ENCODE measurements at places on chromosomes 12 and 14.

GRCh38 chr14:78644824-78645559 lies 474.8 kb downstream of the NRXN3 start:
- no peak for DNase-seq

GRCh38 chr14:58656671-58657411 lies 19.1 kb downstream of the DACT1 start:
- no peak for DNase-seq

GRCh38 chr14:74867673-74868072 lies 8.3 kb downstream of the PROX2 start:
- DNase-seq, result no peak

DNA sequence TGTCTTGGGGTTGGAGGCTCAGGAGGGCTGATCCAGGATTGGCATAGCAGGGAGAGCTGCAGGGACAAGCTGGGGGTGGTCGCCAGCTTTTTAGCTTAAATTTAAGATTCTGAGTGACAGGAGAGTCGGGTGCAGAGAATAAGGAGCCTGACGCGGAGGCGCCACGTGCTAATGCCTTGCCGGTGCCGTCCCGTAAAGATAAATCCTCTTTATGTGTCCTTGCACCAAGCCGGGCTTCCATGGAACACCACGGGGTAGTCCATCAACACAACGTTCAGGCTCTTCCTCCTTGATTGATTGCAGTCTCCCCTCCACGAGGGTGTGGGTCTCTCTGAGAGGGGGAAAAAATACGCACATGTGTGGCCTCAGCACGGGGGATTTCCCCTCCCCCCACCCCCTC lies 3.9 kb downstream of the DLK1 start:
- no peak for DNase-seq

GRCh38 chr14:60184905-60185555 lies 19.8 kb upstream of the DHRS7 start:
- DNase-seq, result no peak

- no peak for DNase-seq
Observed at GRCh38 chr12:105993766-105994555, 144.8 kb downstream of the NUAK1 start.

- no peak for DNase-seq
Observed at GRCh38 chr12:93776581-93777018, 99.4 kb downstream of the CRADD start.

DNA sequence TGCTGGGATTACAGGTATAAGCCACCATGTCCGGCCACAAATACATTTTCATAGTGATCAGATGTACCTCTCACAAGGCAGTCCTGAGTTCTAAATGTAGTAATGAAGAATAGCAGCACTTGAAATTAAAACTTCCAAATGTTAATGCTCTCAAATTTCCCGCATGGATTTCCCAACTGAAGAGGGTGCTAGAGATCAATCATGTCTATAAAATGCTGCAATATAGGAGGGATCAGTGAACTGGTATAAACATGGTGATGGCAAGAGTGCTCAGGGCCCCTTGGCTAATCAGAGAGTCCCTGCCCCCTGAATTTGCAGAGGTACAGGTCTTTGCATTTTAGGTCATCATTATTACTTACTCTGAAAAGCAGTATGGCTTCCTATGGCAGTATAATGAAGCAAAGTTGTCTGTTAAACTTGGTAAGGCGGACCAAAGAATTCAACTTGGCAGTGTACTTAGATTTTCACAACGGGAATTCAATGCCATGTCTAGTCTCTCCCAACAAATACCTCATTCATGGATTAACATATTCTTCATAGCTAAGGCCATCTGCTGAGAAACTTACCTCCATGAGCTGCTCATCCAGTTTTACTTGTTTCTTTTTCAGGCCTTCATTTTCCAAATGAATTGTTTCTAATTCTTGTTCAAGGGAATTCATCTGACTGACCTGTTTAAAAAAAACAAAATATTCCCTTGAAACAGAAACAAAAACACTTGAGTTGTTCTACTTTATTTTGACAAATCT lies 67.0 kb upstream of the SAV1 start:
- DNase-seq, result no peak

DNA sequence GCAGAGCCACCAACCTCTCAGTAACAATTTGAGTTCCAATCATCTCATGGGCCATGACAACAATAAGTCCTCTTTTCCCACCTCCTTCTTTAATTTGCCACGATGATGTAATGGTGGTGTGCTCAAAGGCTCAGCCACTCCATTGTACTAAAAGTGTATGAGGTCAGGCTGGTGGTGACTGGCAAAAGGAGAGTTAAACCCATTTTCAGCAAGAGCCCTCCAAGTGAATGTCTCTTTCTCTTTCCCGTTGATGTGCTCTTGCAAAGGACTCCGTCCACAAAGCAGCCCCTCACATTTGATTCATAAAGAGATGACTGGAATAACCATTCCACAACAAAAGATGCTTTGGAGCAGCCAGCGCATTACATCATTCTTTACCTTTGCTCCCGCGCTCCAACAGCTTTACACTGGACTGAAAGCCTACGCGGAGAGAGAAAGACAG lies 41.6 kb downstream of the DUSP16 start:
- no peak for DNase-seq

DNA sequence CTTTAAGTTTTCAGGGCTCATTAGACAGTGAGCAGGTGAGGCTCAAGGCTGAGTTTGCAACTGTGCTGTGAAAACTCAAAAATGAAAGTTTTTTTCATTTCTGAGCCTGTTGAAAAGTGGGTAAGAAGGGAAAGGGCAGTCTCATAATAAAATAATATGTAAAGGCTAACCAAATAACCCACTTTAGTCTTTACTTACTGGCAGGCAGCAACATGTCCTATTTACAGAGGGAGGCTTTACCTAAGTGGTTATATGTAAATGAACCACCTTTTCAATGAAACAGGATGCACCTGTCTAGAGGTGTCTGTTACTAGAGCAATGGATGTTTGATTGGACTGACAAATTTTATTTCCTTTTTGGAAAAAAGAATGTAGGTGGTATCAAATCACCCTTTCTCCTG lies 158.0 kb downstream of the ETV6 start:
- peak; percentile 18 for DNase-seq

- DNase-seq, result no peak
Observed at GRCh38 chr14:101232340-101233020, 328.8 kb upstream of the DIO3 start.

GRCh38 chr14:95263527-95264231 lies 56.0 kb downstream of the CLMN start:
- DNase-seq, result no peak

DNA sequence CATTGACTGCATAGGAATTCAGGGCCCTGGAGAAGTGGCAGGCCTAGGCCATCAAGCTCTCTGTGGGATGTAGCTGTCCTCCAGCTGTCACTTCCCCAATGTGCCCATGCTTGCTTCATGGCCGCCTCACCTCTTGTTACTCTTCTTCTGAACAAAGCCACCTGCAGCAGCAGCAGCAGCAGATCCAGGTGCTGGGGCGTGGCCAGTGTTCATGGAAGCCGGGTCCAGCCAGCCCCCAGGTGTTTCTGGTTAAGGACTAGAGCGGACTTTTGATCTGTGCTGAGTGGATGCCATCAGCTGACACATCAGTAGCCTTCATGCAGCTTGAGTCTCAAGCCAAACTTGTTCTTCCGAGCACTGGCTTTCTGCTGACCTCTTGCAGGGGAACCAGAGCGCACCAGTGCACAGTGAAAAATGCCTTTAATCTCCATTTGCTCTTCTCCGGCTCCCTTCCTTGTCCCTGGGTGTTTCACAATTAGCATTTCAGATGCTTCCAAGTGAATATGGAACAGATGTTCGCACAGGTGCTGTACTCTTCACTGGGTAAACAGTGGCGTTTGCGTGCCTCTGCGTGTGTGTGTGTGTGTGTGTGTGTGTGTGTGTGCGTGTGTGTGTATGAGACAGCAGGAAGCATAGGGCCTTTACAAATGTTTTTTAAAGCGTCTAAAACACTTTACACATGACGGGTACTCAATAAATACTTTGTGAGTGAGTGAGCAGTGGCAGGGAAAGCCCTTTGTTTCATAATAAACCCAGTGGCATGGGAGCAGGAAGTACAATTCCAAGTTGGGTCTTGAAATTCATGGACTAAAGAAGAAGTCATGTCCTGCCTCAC lies 20.1 kb downstream of the TPCN1 start:
- DNase-seq, result peak; percentile 30

- no peak for DNase-seq
Observed at GRCh38 chr14:63496837-63497400, 46.3 kb downstream of the PPP2R5E start.

GRCh38 chr12:31118347-31119191 lies 44.9 kb downstream of the DDX11 start:
- peak; percentile 71 for DNase-seq

- no peak for DNase-seq
Observed at GRCh38 chr14:61559641-61560201, 135.6 kb upstream of the HIF1A start.

GRCh38 chr12:109777544-109777943 lies 55.7 kb downstream of the TRPV4 start:
- DNase-seq, result no peak

GRCh38 chr12:49334681-49335080 lies 2.3 kb downstream of the C1QL4 start:
- DNase-seq, result no peak

GRCh38 chr12:22275843-22276242 lies 58.7 kb downstream of the ST8SIA1 start:
- no peak for DNase-seq

- no peak for DNase-seq
Observed at GRCh38 chr14:94624537-94625352, 12.6 kb downstream of the SERPINA3 start.

GRCh38 chr14:36363704-36364103 lies 43.3 kb upstream of the MBIP start:
- no peak for DNase-seq

DNA sequence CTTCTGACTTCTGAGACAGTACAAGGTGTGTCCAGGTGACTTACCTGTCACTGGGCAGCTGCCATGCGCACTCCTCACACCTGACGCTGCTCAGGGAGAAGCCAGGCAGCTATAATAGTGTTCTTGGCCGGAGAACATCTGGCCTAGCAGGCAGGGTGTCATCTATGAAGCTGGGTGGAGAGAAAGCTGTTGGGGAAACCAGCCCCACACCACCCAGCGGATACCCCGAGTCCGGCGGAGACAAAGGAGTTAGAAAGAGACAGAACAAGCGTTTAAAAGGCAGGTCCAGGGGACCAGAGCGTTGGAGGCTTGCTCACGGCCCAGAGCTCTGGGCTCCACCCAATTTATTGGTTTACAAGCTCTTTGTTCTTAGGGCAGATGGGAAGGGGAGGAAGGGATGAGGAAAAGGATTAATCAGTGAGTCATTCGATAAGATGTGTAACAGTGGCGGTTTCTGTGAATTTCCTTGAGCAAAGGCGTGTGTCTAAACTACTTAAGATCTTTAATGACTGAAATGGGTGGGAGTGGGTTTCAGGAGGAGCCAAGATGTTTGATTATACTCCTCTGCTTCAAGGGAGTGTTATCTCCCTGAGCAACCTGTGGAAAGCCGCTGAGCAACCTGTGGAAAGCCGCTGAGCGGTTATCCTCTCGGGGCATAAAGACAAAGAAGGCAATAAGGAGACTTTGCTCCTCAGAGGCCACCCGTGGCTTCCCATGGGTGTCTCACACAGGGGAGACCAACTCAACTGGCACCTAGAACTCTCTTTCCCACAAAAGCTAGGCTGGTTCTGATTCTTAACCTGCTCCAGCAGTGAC lies at the start of gene GALNT8:
Gene GALNT8, plus strand, starts transcription at position 580 of the 816 bp plus-strand sequence. CDS start 278 bp downstream, outside the sequence.
- DNase-seq, result no peak

- DNase-seq, result no peak
Observed at GRCh38 chr12:50325890-50326391, 42.6 kb upstream of the LIMA1 start.

GRCh38 chr12:123815968-123816367 lies 53.9 kb downstream of the DNAH10 start:
- no peak for DNase-seq

GRCh38 chr12:65106948-65107347 lies 14.2 kb downstream of the WIF1 start:
- DNase-seq, result no peak

GRCh38 chr14:101246894-101247841 lies 314.1 kb upstream of the DIO3 start:
- no peak for DNase-seq

DNA sequence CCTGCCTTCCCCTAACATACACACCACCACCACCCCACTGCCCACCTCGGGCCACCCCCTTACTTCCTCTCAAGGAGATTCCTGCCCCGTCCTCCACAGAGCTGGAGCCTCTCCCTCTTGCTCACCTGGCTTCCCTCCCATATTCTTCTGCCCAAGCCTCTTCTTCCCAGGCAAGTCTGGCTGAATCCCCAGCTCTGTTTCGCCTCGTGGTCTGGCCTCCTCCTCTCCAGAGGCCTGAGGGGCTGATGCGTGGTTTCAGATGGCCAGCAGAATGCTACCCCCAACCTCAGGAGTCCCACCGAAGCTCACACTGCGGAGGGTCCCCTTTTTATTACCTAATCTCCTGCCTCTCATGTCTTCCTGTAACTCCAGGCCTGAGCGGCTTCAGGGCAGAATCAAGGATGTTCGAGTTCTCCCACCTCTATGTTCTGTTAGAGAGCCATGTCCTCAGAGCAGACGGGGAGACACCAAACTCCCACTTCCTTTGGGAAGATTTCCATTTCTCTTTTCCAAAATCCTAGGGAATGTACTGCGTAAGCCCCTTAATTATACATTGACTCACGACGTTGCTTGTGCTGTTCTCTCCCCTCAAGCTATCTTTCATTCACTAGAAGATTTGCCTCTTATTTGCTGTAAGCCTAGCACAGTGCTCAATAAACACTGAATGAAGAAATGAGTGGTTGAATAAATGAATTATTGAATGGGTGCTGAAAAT lies 33.9 kb upstream of the LTBP2 start:
- no peak for DNase-seq

DNA sequence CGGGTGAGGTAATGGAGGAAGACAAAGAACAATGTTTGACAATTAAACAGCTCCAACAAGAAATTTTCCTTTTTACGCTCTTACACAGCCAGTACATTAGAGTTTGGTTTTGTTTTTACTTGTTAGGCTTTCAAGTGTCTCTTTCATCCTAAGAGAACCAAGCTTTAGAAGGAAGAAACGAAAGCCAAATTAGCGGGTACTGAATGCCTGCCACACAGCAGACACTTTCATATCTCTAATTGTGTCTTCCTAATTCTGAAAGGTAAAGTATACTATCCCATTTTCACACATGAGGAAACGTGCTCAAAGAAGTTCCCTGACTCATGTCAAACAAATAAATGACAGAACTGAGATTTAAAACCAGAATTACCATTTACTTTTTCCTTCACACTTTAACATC lies 65.0 kb downstream of the CDK17 start:
- no peak for DNase-seq

DNA sequence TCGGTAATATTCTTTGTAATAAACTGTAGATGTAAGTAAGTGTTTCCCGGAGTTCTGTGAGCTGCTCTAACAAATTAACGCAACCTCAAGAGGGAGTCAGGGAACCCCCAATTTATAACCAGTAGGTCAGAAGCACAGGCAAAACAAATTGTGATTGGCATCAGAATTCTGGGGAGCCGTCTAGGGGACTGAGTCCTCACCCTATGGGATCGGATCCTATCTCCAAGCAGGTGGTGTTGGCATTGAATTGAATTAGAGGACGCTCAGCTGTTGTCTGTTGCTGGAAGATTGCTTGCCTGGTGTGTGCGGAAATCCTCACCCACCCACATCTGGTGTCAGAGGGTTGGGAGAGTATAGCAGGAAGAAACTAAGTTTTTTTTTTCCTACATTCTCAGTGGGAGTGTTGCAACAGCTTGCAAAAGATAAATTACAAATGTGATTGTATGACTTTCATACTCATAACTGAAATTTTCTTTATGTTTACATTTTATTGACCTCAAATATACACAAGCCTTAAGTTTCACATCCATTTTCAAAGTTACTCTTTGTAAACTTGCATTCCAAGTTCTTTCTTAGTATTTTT lies 5.5 kb downstream of the TMEM52B start:
- no peak for DNase-seq
